Stimulated activated CD8-positive, alpha-beta memory T cell treated with anti-CD3 and anti-CD28 coated beads, Interleukin-4, amount 100 ng/mL, for 4 hours (primary cell): ENCODE measurements at places on chromosomes 16 and 17.

- no peak for DNase-seq
These were observed 1.7 kb upstream of the AARS1 start for GRCh38 chr16:70290949-70291519.

- no peak for DNase-seq
These were observed 622 bp downstream of the CUEDC1 start for GRCh38 chr17:57954397-57955182.

- DNase-seq = no peak
These were observed 165.3 kb downstream of the STX8 start for GRCh38 chr17:9410301-9410700.

DNA sequence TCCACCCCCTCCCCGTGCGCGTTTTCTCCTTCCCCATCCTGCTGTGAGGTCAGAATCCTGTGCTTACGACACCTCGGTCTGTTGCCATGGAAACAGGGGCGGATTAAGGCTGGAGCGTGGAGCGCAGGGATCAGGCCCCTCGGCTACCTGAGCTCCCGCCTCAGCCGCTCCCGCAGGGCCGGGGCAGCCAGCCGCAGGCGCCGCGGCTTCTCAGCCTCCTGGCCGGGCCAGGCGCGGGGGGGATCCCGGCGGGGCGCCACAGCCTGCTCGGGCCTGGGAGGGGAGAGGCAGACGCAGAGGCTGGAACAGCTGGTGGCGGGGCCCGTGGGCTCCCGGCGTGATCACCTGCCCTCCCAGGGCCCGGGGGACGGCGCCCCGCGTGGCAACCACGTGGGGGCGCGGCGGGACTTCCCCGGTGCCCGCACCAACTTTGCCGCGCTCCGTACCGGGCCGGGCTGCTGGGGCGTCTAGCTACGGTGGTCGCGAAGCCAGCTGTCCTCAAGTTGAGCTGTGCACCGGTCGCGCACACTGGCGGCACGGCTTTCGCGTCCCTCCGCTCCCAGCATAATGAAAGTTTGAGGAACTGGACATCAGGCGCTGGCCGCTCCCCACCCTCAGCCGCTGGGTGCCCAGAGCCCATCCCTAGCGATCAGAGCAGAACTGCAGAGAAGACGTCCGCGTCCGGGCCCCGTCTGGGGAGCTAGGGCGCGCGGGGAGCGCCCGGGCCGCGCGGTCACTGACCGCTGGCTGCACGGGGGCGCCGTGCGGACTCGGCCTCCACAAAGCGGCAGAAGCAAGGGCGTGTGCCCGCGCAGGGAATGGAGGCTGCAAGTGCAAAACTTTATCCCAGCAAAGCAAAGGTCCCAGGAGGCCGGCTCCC, 1.2 kb downstream of the RTN4RL1 start:
- no peak for DNase-seq

- no peak for DNase-seq
These were observed 521.5 kb upstream of the ZFHX3 start for GRCh38 chr16:73569266-73569980.

- DNase-seq = no peak
These were observed 250.6 kb upstream of the ZFHX3 start for GRCh38 chr16:73298562-73298961.

GRCh38 chr17:65085397-65085796, 28.9 kb upstream of the GNA13 start:
- DNase-seq = no peak

DNA sequence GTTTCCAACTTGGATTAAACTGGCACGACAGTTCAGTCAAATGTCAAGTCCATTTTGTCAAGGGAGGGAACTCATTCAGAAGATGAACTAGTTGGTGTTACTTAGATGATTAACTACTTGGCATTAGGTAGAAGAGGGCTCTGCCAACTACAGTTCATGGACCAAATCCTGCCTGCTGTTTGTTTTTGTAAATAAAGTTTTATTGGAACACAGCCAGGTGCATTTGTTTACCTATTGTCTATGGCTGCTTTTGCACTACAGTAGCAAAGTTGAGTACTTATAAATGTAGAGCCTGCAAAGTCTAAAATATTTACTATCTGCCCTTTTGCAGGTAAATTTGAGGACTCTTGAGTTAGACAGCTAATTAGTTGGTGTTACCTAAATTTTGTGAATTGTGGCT, 410.0 kb downstream of the MAF start:
- DNase-seq = no peak

DNA sequence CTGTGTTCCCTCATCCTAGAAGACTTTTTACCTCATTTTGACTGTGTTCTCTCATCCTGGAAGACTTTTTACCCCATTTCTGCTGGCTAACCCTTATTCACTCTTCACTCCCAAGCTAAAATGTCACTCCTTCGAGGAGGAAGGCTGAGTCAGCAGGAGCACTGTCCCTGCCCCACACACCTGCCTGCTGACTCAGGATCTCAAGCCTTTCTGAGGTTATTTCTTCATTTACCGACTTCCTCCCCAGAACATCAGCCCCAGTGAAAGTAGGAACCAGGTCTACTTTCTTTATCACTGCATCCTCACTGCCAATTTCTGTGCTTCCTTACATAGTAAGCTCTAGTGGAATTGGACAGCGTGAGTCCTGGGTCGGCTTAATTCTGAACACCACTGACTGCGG, 220.6 kb downstream of the HS3ST4 start:
- DNase-seq = no peak

GRCh38 chr17:79189305-79189704, 114.7 kb downstream of the ENGASE start:
- DNase-seq = no peak

- no peak for DNase-seq
These were observed 47.4 kb upstream of the KSR1 start for GRCh38 chr17:27408891-27409290.

DNA sequence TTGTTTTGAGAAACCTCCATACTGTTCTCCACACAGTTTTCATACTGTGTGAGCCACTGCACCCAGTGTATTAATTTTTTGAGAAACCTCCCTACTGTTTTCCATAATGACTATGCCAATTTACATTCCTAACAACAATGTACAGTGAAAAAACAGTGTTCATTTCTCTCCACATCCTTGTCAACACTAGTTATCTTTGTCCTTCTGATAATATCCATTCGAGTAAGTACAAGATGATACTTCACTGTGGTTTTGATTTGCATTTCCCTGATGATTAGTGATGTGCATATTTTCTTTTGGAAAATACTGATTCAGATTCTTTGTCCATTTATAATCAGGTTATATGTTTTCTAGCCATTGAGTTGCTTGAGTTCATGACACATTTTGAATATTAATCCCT, 462.0 kb downstream of the CDH11 start:
- DNase-seq = no peak

DNA sequence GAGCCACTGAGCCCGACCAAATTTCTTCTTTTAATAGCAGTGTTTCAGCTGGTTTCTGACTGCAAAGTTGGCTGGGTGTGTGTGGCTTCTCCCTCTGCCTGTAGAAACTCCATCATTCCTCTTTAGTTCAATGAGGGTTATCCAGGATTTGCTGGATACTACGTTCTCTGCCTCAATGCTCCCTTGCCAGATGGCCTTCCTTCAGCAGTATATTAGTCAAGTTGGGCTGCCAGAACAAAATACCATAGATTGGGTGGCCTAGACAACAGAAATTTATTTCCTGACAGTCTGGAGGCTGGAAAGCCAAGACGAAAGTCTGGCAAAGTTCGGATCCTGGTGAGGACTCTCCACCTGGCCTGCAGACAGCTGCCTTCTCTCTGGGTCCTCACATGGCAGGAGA, 103.7 kb downstream of the NOG start:
- DNase-seq = no peak

GRCh38 chr16:27414788-27415431, 12.9 kb downstream of the IL21R start:
- no peak for DNase-seq

- DNase-seq = no peak
These were observed 68.6 kb downstream of the TNRC6C start for GRCh38 chr17:78027121-78027520.

- DNase-seq = no peak
These were observed 5.5 kb upstream of the MAF start for GRCh38 chr16:79605999-79606398.

DNA sequence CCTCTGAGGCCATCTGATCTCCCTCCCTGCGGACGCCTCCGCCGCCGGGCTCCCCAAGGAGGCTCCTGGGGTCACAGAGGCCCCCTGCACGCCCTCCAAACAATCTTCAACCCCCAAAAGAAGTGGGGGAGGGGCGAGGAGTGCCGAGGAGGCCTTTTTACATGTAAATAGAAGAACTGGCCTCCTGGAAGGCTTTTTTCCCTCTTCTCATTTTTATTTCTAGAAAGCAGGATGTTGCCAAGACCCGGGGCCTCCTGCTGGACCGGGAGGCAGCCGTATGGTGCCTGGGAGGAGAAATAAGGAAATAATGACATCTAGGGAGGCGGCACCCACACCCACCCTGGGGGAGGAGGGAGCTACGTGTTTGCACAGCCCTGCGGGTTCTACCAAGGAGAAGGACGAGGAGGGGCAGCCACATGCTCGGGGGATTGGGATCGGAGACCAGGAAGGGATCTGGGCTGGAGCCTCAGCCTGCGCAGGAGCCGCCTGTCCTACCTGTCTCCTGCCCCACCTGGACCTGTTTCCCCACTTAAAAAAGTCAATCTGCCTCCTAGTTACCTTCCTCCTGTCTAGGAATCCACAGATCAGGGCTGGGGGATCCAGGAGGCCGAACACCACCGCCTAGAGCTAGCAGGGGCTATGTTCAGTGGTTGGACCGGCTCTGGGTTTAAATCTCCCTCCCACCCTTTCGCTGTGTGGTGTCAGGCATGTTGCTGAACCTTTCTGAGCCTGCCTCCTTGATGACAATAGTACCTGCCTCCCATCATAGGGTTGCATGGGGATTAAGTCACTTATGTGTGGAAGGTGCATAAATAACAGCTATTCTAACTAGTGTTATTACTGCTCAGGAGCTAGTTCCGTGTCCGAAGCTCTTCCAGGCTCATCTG, 175.7 kb upstream of the GSE1 start:
- DNase-seq = no peak

GRCh38 chr16:14353340-14353739, 276.7 kb downstream of the PARN start:
- no peak for DNase-seq

GRCh38 chr16:65940711-65941110, 425.8 kb upstream of the CDH5 start:
- DNase-seq = no peak

DNA sequence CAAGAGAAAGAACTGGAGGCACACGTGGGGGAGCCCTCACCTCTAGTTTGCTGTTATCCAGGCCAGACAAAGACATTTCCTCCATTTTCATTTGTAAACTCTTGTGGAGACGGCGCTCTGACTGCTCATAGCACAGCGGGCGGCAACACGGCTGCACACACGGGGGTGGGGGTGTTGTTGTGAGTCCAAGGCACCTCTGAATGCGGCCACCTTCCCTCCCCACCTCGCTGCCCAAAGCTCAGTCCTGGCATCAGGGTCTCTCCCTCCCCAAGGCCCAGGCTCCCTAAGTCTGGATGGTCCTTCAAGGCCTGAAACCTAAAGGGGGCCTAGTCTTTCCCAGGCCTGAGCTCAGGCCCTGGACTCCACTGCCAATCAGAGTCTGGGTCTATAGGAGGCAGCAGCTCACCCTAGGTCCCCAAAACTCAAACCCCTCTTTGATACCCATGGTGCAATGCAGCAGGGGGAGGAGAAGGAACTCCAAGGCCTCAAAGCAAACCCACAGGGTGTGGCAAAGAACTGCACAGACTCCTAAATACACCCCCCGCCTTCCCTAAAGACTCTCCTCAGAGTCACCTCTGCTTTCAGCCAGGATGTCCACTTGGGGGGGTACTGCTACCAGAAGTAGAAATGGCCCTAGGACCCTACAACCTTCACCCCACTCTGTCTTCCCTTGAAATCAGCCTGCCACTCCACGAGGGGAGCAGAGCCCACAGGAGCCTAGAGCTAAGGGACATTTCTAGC, 1.5 kb downstream of the ATXN7L3 start:
- DNase-seq = no peak

GRCh38 chr16:80092681-80093080, 448.1 kb upstream of the DYNLRB2 start:
- no peak for DNase-seq

DNA sequence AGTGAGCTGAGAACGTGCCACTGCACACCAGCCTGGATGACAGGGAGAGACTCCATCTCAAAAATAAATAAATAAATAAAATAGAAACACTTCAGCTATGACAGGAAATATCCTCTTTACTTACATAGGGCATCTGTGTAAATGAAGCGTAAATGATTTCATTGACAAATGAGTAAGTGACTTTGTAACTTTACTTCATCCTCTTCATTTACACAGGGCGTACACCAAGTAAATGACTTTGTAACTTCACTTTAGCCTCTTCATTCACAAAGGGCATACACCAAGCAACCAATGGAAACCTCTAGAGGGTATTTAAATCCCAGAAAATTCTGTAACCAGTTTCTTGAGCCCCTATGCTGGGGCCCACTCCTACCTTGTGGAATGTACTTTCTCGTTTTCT, 16.2 kb upstream of the KLHDC4 start:
- DNase-seq = no peak

- DNase-seq = no peak
These were observed 21.1 kb downstream of the TTYH2 start for GRCh38 chr17:74234486-74234885.

GRCh38 chr17:79473111-79473875, 137.6 kb downstream of the RBFOX3 start:
- no peak for DNase-seq

GRCh38 chr17:45341533-45342158, 24.8 kb upstream of the MAP3K14 start:
- no peak for DNase-seq

GRCh38 chr17:48004983-48005382, 32.6 kb downstream of the COPZ2 start:
- DNase-seq = no peak

DNA sequence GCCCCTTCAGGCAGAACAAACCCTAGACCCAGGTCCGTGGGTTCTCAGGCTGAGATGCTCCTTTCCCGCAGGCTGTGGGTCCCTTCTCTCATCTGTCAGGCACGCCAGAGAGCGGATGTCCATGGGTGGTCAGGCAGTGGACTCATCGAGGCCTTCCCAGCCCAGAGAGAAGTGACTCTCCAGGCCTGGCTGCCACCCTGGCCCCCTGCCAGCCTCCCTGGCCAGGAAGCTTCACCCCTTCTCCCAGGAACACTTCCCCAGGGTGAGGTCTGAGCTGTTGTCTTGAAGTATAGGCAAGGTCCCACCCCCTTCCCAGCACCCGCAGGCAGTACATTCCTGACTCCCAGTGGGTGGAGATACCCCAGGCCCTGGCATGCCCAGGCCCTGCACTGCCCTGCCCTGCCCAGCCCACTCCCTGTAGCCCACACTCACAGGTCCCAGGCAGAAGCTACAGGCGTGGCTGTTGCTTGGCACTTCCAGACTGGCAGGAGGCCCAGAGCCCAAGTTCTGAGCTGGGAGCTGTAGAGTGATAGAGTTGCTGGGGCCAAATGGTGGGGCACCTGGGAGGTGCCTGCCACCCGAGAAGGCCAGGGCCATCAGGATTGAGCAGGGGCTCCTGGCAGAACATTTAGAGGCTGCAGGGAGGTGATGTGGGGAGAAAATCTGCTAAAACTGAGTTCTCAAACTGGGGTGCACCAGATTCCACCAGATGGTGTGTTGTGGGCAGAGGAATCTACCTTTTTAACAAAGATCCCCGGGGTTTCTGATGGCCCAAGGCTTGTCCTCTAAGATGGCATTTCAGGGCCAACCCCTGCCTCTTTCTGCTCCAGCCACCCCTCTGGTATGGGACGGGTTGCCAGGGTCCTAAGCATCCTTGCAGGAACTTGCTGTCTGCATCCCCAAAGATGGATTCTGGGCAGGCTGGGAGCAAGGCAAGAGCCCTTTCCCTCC, 6.7 kb downstream of the ITGA3 start:
- DNase-seq = no peak
